Ovary (tissue), 10 donors: ENCODE measurements at places on chromosomes 4 and X. TPM values are rescaled to one million over a fixed set of nuclear protein-coding genes. Genes with fewer than 3 reads are reported as not detected.
A peak's percentile ranks its signal among the peaks of the same experiment; 100 is the strongest.

FGFBP2 gene
- not detected for total RNA-seq

GPR78 gene
- 6.5 TPM for total RNA-seq

SYTL5 gene
- 2.8 TPM for total RNA-seq

DNA sequence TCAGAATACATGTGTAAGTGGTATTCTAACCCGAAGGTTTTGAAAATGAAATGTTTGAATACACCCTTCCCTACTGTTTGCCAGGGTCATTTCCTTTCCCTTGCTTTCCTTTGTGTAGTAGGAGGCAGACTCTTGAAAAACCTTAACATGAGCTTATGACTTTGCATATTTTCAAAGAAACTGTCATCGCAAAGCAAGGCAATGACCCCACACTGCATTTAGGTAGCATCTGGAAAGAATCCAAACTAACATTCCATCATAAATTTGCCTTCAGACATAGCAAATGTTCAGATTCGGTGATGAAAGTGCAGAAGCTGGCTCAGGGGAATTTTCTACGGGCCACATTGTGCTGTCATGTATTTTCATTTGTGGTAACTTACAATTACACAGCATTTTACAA is 32.3 kb downstream of the SH2D1A start:
- no peak for DNase-seq

GRCh38 chrX:39043838-39044550 is 242.7 kb downstream of the MID1IP1 start:
- no peak for DNase-seq

GRCh38 chr4:103054030-103054429 is 22.5 kb downstream of the SLC9B2 start:
- DNase-seq: no peak

- peak; percentile 89 for DNase-seq
Observed at GRCh38 chr4:7134737-7135388, 57.5 kb upstream of the SORCS2 start.
